Ovary (tissue), 10 donors: ENCODE measurements at places on chromosomes 5 and 9.
A peak's percentile ranks its signal among the peaks of the same experiment; 100 is the strongest.

GRCh38 chr5:171449426-171449825, 30.0 kb downstream of the FGF18 start:
- no peak for DNase-seq

DNA sequence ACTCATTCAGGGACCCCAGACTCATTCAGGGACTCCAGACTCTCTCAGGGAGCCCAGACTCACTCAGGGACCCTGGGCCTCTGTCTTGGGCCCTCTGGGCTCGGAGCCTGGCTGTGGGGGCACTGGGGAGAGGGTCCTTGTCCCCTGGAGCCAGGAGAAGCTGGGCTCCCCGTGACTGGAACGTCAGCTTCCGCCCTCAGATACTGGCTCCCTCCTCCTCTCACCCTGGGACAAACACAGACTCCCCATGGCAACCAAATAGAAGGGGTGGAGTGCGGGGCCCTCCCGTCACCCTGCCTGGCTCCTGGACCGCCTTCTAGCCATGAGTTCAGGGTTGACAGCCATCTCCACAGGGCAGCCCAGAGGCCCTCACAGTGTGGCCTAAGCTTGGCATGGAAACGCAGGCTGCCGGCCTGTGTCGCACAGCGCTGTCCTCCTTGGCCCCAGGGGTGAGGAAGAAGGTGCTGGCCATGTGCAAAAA, 27.6 kb downstream of the ZDHHC11B start:
- DNase-seq = peak; percentile 13

DNA sequence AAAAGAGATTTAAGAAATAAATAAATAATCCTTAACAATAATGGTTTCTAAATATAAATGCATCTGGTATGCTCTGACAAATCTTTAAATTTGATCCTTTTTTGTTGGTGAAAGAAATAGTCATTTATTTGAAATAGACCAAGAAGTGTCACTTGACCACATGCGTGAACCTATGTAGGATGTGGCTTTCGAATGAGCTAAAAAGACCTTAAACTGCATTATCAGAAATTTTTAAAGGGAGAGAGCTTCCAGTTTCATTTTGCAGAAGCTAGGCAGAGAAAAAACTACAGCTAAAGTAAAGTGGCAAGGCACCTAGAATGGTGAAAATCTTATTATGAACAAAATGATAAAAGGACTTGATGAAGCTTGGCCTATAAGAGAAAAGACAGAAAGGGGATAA, 309.2 kb upstream of the EFNA5 start:
- DNase-seq = no peak

GRCh38 chr9:129068990-129069861, 11.7 kb upstream of the DOLPP1 start:
- DNase-seq = no peak

DNA sequence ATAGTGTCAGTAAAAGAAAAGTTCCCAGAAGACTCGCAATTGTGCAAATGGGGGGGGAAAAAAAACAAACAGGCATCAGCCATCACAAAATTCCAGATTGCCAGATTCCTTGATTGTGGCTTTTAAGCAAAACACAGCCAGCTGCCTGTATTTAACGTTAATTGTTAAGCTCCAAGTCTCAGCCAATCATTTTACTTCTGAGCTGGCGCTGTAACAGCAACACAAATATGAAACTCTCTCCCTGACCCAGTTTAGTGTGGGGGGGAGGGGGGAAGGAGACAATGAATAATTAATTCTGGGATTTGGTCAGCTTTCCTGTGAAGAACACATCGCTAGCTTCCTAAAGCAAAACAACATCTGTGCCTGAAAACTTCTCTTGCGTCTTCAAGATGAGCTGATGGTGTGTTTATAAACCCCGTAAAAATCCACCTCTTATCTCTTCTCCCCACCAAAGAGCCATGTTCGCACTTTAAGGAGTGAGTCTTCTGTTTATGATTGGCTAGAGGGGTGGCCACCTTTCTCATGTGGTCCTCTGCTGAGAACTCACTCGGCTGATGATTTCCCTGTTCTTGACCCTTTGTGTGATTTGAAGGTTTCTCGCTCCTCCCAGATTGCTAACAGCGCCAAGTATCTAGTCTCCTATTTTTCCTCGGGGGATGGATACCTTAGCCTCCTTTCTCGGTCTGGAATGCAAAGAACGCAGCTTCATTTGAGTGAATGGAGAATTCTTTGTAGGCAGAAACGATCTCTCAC, 160.2 kb upstream of the DAPK1 start:
- peak; percentile 43 for DNase-seq

DNA sequence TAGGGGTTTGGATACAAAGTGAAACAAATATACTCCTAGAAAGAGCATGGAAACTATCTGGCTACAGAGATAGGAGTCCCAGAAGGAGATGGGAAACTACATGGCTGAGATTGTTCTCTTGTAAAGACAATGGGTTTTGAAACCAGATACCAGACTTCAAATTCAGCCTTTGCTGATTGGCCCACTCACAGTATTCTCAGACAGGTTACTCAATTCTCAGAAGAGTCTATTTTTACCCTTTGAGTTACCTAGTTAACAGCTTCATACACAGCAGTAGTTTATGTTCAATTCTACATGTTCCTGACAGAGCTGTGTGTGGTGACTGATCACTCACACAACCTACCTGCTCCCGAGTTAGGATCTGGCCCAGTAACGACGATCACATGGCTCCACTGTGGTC, 14.1 kb downstream of the ZFP62 start:
- DNase-seq = no peak

GRCh38 chr5:180558232-180558631, 33.1 kb downstream of the SCGB3A1 start:
- DNase-seq = no peak

GRCh38 chr9:27373851-27374250, 76.9 kb upstream of the EQTN start:
- DNase-seq = no peak

DNA sequence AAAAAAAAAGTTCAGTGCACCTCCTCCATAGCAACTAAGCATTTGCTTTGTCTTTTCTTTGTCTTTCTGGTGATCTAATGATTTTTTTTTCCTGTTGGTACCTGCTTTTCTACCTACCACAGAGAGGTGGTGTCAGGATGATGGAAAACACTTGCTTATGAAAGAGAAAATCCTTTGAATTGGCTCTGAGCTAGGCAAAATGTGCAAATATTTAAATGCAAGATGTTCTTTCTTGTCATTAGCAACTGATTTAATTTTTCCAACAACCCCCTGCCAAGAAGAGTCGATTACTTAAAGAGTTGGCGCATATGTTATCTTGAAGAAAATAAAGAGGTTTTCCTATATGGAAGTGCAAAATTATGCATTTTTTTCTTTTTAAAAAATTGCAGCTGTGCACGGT, 37.7 kb downstream of the TNC start:
- DNase-seq = no peak

GRCh38 chr5:78716206-78716605, 67.6 kb upstream of the LHFPL2 start:
- no peak for DNase-seq

- no peak for DNase-seq
These were observed 23.1 kb upstream of the MVB12B start for GRCh38 chr9:126303488-126303887.

DNA sequence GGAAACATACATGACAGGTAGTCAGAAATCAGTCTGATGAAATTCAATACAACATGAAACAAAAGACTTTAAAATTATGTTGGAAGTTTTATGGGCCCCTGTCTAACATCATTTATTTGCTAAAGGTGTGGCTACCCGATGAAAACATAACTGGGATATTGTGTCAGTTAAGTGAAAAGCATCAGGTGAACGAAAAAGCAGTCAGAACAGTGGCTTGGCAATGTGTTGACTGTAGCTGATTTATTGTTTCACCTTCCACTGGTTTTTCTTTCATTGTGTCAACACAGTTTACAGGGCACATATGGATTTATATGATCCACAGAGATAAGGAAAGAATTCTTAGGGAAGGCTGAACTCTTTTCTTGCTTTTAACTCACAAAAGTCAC, 429.6 kb upstream of the ZNF608 start:
- DNase-seq = no peak

GRCh38 chr9:113477661-113478060, 14.1 kb downstream of the RGS3 start:
- DNase-seq = no peak

GRCh38 chr9:133120501-133121197, 391 bp downstream of the RALGDS start:
- no peak for DNase-seq

- no peak for DNase-seq
These were observed 147.7 kb downstream of the DCP2 start for GRCh38 chr5:113124265-113124664.

DNA sequence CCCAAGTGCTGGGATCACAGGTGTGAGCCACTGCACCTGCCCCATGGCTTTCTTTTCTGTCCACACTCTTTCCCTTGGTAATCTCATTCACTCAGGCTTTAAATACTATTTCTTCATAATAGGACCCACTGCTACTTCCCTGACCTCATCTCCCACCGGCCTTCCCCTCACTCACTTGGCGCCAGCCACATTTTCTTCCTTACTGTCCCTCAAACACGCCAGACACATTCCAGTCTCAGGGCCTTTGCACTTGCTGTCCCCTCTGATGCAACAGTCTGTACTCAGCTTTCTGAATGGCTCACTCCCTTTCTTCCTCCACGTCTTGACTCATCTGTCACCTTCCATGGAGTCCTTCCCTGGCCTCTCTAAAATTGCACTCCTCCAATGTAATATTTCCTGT, 111.1 kb upstream of the MVB12B start:
- DNase-seq = no peak

GRCh38 chr9:137488327-137488653, 29.2 kb upstream of the NSMF start:
- DNase-seq = no peak

GRCh38 chr9:131298341-131298740, 8.8 kb downstream of the PLPP7 start:
- DNase-seq = no peak

DNA sequence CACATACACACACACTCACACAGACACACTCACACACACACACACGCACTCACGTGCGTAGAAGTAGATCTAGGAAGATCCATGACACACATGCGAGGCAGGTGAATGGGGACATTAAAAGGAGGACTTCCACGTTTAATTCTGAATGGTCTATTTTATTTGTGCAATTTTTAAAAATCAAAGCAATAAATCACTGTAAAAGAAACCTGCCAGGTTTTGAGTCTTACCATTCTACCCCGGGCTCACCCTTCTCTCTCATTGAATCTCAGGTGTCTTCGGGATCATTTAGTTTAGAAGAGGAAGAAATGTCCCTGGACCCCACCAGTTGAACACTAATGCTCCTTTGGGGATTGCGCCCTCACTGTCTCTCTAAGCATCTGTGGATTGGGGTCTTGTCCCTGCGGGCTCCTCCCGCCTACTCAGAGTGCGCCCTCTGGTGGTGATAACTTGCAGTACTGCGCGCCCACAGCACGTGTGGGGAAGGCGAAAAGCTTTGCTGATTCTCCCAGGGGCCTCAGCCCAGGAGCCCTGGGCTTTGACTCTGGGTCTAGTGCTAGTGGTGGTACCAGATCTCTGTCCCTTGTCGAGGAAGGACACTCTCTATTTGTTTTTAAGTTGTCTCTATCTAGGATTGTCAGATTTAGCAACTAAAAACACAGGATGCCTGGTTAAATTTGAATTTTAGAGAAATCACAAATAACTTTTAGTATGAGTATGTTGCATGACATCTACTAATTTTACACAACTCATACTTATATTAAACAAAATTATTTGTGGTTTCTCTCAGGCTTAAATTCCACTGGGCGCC, 34.8 kb downstream of the BOD1 start:
- no peak for DNase-seq
